Skeletal muscle cell (primary cell): ENCODE measurements at places on chromosomes 5 and 9.

DNA sequence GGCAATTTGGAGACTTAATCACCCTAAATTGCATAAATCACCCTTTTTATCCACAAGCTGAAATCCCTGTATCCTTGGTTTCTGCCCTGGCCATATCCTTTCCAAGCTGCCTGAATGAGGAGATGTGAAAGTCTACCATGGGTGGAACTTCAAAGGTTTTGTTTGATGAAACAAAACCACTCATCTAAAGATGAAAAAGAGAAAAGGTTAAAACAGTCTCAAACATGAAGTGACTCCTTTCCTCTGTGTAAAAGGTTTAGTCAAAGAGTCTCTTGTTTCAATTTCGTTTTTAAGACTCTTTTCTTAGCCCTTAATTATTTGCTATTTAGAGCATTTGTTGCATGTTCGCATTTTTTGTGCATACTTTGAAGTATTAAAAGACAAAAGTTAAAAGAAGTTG, 11.2 kb downstream of the SLC45A2 start:
- DNase-seq, result no peak

GRCh38 chr9:16138561-16139491, 586.0 kb downstream of the CCDC171 start:
- DNase-seq, result peak; percentile 97

DNA sequence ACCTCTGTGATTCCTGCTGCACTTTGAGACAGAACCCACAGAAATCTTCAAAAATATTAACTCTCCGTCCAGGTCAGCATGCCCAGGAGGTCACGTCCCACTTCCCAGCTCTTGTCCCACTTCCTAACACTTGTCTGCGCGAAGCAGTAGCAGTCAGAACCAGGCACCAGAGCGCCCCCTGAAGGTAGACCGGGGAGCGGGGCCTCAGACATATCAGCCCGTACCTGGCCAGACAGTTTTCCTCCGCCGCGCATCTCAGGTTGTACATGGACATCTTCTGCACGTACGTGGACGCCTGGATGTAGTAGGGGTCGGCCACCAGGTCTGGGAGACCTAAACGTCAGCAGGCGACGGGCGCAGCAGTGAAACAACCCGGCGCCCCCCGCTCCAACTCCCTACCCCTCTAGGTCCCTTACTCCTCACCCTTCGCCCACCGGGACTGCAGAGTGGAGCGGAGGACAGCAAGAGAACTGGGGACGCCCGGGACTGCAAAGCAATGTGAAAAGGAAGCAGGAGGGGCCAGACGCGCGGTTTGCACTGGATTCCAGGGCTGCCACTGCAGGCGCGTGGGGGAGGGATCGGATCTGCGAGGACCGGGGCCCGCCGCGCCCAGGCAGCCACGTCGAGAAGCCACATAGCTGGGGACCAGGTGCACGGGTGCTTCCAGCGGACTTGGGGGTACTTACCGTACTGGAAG, 1.2 kb downstream of the LOX start:
- peak; percentile 46 for DNase-seq

DNA sequence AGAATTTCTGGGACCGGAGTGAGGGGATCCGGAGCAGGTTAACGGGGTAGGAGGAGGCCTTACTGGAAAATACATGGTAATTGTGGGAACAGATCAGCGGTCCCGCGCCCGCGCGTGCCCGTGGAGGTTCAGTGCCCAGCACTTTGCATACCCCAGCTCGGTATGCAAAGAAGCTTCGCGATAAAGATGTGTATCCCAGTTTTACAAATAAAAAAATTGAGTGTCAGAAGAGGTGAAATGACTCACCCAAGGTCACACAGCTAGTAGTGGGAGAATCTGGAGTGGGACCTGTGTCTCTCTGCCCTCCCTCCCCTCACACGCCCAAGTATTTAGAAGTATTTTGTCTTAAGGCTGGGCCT, 967 bp downstream of the NEURL1B start:
- no peak for DNase-seq

GRCh38 chr5:62082370-62082801, 223.6 kb upstream of the KIF2A start:
- peak; percentile 24 for DNase-seq

- no peak for DNase-seq
Observed at GRCh38 chr5:166401391-166401790, 1890.1 kb upstream of the WWC1 start.

GRCh38 chr5:142821733-142822487, 51.7 kb downstream of the ARHGAP26 start:
- peak; percentile 77 for DNase-seq

DNA sequence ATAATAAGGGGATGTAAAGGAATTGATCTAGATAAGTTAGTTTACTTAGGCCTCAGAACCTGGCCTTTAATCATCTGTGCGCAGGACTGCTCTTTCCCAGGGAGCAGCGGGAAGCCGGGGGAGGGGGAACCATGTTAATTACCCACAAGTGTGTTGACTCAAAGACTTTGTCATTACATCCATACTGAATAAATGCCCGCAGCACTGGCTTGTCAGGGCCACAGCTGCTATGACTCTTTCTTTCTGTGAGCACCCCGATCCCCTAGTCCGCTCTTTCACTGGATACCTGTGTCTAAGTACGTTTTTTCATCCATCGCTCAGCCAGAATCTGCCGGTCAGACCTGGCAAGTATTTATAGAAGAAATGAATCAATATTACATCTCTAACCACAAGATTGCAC, 249.3 kb upstream of the DMRT1 start:
- no peak for DNase-seq

DNA sequence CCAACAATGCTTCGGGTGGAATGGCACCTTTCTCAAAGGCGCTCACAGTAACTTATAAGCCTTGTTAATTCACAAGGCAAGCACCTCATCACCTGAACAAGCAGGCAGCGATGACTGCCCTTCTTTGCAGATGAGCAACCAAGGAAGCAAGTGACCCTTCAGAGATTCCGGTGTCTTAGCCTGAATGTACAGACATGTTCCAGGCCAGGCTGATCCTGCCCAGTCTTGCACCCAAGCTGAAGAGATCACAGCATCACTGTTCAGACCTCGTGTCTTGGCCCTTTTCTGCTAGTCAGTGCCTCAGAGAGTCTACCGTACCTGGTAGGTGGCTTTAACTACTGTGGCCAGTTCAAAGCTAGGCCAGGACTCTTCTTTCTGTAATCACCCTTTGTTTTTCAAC, 94.7 kb upstream of the ERCC6L2 start:
- no peak for DNase-seq

- DNase-seq, result no peak
Observed at GRCh38 chr9:14433351-14434157, 119.6 kb upstream of the NFIB start.

- no peak for DNase-seq
Observed at GRCh38 chr5:145853781-145854376, 18.7 kb upstream of the PRELID2 start.

GRCh38 chr9:33293782-33294181, 3.5 kb downstream of the NFX1 start:
- no peak for DNase-seq

DNA sequence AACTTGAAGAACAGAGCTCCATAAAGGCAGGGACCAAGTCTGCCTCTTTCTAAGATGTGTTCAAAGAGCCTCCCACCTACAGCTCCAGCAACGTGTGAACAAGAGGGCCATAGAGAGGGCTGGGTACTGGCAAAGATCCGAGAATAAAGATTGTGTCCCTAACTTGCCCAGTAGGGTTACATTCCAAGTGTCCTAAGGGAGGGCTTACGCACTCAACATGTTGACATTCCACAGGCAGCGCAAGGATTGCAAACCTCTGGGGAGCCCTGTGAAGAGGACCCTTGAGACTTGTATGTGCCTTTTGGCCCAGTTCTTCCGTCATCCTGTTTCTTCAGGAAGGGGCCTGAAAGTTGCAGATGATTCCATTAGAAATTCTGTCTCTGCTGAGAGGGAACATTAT, 48.2 kb upstream of the ENTREP1 start:
- peak; percentile 5 for DNase-seq

DNA sequence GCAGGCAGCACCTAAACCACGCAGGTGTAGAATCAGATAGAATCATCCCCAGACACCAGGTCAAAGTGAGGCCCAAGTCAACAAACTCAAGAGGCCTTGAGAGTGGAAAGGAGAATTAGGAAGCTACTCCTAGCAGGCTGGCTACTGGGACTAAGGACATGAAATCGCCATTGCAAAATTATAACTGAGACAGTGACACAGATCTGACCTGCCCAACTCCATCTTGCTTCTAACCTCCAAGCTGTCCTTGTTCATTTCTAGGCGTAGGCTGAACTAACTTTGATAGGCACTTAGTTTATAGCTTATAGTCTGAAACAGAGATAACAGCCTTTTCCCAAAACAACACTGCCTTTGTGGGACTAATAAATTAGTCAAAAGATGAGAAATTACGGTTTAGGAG, 52.8 kb downstream of the ACTL7B start:
- DNase-seq, result no peak

- DNase-seq, result no peak
Observed at GRCh38 chr5:173961418-173961817, 27.6 kb upstream of the C5orf47 start.

- peak; percentile 63 for DNase-seq
Observed at GRCh38 chr5:76608833-76609232, 14.4 kb downstream of the F2RL2 start.

- no peak for DNase-seq
Observed at GRCh38 chr5:85760519-85760918, 857.2 kb upstream of the COX7C start.

DNA sequence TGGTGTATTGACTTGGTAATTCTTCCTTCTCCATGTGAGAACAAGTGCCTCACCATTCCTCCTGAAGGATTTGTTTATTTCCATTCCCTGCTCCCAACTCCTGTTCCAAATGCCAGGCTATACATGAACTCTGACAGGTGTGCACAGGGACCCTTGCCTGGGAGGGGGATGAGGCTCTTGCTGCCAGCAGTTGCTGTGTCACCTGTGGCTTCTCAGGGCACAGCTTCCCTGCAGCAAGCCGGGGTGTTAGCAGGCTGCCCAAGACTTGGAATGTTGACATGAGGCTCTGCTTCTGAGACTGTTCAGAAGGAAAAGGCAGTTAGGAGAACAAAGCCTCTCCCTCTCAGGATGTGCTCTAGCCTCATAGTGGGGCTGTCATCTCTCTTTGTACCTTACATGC, 131.3 kb downstream of the DOCK2 start:
- no peak for DNase-seq

GRCh38 chr9:27408482-27408881, 111.5 kb upstream of the EQTN start:
- no peak for DNase-seq

GRCh38 chr9:86168256-86168655, 68.9 kb upstream of the GOLM1 start:
- no peak for DNase-seq

GRCh38 chr5:116370149-116370548, 204.5 kb downstream of the SEMA6A start:
- no peak for DNase-seq

GRCh38 chr5:169408731-169409130, 107.8 kb upstream of the SLIT3 start:
- DNase-seq, result no peak

- DNase-seq, result no peak
Observed at GRCh38 chr9:68721666-68722330, 16.8 kb downstream of the PIP5K1B start.

DNA sequence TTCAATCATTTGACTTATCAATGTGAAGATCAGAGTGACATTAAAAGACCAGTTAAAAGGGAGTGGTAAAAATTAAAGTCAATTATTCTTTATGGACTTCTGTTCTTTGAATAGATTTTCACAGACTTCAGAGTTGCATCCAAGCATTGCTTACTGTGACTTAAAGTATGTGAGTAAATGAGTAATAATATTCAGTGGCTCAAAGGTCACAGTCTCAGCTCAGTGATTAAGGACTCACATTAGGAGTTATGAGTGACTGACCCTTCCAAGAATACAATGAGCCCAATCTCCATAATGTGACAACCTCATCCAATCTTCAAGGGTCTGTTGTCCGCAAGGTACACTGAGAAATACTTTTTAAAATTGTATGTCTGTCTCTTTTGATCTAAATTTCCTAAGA, 811.2 kb downstream of the BRINP1 start:
- no peak for DNase-seq

DNA sequence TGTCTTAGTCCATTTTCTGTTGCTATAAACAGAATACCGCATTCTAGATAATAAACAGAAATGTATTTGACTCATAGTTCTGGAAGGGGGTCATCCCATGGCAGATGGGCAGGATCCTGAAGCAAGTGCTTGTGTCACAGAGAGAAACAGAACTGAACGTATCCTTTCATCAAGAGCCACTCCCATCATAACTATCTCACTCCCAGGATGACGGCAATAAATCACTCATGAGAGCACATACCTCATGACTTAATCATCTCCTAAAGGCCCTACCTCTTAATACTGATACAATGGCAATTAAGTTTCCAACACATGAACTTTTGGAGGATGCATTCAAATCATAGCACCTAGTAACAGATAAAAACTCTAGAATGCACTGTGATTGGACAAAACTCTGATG, 142.9 kb downstream of the CAMK4 start:
- no peak for DNase-seq

GRCh38 chr9:90343366-90343765, 299.3 kb downstream of the DIRAS2 start:
- DNase-seq, result no peak

- DNase-seq, result no peak
Observed at GRCh38 chr5:72796001-72796400, 20.5 kb upstream of the TNPO1 start.

- no peak for DNase-seq
Observed at GRCh38 chr5:163444526-163444925, 7.1 kb downstream of the CCNG1 start.

- DNase-seq, result no peak
Observed at GRCh38 chr5:14644623-14645237, 19.8 kb upstream of the OTULIN start.

DNA sequence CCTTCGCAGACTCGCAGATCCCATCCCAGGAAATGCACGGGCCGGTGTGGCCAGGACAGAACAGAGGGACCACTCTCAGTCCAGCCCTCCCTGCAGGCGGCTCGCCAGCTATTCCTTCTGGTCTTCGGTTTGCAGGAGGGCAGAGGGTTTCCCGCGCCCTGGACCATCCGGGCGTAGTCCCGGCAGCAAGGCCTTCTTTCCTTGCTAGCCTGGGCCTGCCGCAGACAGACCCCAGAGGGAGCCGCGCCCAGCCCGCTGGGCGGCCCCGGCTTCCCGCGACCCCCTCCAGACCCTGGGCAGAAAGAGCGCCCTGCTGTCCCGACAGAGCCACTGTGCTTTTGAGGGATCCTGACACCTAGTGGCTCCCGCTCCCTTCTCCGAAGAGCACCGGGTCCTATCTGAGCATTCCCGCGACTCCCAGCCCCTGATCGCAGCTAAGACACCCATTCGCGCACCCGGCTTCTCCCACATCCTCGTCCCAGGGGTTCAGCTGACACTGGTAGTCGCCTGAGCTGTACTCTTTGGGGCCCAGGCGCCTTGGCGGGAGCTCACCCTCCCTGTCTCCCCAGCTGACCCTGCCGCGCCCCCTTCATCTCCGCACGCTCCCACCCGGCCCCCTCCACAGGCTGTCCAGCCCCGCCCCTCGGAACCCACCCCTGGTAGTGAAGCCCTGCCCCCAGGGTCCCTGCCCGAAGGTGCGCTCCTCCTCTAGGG, 1.1 kb downstream of the CFAP90 start:
- no peak for DNase-seq

- no peak for DNase-seq
Observed at GRCh38 chr5:3002230-3002629, 250.8 kb upstream of the IRX2 start.

GRCh38 chr5:123701511-123702200, 189.7 kb downstream of the CSNK1G3 start:
- no peak for DNase-seq
